Fibroblast of pulmonary artery (primary cell): ENCODE measurements at places on chromosomes 5 and 9.

DNA sequence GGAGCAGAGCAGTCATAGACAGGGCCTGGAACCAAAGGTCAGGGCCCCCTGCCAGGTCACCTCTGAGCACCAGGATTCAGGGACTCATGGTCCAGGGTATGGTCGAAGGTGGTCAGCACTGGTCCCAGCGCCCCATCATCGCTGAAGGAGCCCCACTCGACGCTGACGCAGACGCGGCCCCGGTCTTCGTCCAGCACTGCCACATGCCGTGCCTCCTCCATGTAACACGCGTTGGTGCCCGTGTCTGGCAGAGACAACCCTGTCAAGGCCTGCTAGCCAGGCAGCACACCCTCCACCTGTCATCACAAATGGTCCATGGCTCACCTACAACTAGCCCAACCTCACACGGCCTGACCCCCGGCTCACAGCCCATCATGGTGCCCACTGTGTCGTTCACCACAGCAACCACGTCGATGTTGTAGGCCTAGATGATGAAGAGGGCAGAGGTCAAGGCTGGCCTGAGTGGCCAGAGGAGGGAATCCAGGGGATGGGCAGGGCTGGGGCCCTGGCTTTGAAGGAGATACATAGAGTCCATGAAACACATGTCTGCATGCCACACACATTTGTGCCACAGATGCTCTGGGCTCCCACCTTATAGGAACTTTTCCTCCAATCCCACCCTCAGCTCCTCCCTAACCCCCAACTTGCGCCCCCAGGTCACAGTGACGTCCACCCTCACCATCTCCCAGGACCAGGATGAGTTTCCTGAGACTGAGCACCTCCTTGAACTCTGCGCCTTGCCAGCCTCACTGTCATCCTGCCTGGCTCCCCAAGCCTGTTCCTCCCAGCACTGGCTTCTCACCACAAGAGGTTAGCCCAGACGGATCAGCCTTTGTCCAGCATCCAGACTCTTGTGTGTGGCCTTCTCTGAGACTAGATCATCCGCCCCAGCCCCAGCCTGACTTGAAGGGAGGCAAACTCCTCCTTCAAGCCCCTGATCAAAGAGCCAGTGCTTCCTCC lies 9.5 kb downstream of the HK3 start:
- no peak for DNase-seq

- DNase-seq = peak; percentile 81
These were observed 892 bp upstream of the TNC start for GRCh38 chr9:115118879-115119218.

- DNase-seq = no peak
These were observed 17.7 kb upstream of the CARTPT start for GRCh38 chr5:71701407-71701806.

DNA sequence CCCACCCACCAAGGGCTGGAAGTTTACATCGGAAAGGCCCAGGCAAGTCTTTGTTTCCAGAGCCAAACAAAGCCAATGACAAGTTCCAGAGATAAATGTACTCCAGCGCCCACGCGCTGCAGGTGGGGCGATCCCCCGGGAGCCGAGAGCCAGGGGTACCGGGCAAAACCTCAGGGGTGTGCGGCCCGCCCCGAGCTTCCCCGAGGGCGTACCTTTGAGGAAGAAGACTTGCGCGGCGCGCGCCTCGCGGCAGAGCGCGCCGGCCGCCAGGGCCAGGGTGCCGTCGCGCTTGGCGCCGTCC lies 671 bp downstream of the DUSP1 start:
- DNase-seq = no peak

DNA sequence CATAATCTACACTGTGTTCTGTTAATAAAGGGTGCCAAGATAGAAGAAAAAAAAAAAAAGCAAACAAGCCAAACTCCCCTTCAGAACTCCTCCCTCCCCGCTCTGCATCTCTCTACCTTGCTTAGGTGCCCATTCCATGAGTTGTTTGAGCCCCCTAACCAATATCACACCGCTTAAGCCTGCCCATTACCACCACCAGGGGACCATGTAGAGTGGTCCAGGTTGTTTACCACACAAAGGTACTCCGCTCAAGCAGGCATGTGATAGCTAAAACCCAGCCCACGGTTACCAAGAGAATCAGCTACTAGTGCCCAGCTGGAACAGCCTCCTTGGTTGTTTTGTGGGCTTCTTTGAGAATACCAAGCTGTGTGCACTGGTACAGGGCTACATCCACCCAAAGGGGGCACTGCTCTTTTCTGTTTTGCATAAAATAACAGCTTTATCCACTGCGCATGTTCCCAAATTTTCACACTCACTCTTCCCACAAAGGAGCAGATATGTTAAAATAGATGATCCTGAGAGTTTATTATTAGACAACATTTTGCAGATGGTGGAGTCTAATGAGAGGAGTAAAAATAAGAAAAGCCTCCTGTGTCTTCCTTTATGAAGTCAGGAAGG lies 304.1 kb downstream of the DEPDC1B start:
- no peak for DNase-seq
